Left colon (tissue), 2 donors: ENCODE measurements at places on chromosomes 7 and 10.

DNA sequence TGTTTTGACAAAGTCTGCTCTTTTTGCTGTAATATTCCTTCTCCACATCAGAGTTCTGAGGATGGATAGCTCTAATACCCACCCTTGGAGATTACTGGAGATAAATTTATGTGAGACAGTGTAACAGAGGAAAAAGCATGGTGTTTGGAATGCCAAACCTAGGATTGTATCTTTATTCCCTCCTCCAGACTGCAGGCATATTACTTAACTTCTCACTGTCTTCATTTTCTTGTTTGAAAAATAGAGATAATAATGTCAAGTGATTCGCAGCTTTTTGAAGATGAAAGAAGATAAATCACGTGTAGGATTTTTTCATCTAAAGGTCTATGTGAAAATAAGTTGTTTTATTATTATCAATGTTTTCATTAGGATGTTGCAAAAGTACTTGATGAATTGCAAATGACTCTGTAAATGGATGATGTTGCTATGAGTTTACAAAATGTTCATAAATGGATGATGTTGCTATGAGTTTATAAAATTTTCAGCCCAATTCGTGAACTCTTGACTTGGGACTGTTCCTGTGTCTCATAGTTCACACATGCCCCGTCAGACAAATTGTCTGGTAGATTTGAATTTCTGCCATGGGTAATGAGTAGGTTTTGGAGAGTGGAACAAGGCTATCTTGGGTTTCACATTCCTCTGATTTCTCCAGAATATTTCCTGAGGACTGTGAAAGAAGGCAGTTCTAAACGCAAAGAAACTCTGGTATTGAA is 113.1 kb upstream of the IGFBP3 start:
- DNase-seq: no peak

- DNase-seq: no peak
Observed at GRCh38 chr10:15265056-15265455, 96.6 kb upstream of the NMT2 start.

- DNase-seq: no peak
Observed at GRCh38 chr10:91536111-91536510, 96.8 kb downstream of the PPP1R3C start.

- no peak for DNase-seq
Observed at GRCh38 chr10:66192162-66192831, 733.5 kb upstream of the LRRTM3 start.

DNA sequence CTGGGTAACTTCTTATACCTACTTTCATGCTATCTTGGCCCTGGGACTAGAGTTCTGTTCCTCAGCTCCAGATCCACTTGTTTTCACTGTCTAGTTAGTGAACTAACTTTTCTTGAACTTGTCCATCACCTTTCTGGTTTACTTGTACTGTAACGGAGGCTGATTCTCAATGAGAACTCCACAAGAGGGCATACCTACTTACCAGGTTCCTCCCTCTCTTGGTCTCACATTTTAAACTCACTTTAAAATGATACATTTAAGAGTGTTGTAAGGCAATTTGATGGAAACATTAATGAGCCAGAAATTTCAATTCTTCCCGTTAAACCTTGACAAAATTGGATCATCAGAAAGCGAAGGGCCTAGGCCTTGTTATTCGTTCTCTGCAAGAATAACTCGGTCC is 111.6 kb downstream of the MAGI2 start:
- no peak for DNase-seq

DNA sequence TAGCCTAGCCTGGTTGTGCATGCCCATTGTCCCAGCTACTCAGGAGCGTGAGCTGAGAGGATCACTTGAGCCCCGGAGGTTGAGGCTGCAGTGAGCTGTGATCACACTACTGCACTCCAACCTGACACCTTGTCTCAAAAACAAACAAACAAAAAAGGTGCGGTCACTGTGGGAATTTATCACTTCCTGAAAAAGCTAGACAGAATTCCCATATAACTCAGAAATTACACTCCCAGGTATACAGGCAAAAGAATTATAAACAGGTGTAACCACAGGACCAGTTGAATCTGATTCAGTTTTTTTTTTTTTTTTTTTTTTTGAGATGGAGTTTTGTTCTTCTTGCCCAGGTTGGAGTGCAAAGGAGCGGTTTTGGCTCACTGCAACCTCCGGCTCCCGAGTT is 3.2 kb upstream of the OGDH start:
- DNase-seq: peak; percentile 11

- DNase-seq: no peak
Observed at GRCh38 chr10:72105710-72106109, 17.4 kb upstream of the SPOCK2 start.

- no peak for DNase-seq
Observed at GRCh38 chr10:104903433-104903832, 262.3 kb downstream of the SORCS3 start.

- DNase-seq: peak; percentile 88
Observed at GRCh38 chr7:98165827-98166667, 45.2 kb upstream of the BHLHA15 start.

DNA sequence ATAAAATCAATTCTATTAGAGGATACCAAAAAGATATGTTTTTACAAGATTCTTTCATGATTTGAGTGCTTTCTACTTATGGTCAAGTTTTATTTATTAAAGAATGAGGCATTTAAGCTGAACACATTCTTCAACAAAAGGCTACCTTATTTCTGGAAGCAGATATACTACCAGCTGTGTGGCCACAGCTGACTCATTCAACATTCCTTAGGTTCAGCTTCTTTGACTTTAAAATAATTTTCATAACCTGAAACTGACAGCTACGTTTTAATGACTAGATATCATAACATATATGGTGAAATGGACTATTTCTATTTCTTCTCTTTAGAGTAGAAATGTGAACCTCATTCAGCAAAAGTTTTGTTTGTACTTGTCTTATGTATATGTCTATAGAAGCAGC is 414.2 kb upstream of the SEMA3C start:
- DNase-seq: no peak

- no peak for DNase-seq
Observed at GRCh38 chr10:88428442-88428841, 154.7 kb downstream of the RNLS start.

GRCh38 chr10:75736151-75736640 is 304.8 kb downstream of the LRMDA start:
- DNase-seq: no peak

GRCh38 chr10:95819620-95820329 is 63.8 kb downstream of the ENTPD1 start:
- no peak for DNase-seq

DNA sequence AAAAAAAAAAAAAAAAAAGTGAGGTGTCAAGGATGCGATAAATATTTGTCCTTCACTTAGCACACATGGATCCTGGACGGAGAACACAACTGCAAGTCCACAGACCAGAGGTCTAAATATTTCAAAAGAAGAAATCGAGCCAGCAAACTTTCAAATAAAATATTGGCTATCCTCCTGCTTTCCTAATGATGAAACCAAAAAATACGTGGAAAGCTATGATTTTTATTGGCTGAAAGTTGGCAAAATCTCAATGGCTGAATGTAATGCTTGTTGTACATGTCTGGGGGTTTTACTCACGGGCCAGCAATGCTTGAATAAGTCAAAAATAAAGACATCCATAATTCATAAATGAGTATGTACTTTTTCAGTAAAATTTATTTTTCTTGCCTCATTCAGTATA is 19.0 kb upstream of the MGMT start:
- no peak for DNase-seq

GRCh38 chr7:189719-190118 is 2.7 kb upstream of the FAM20C start:
- no peak for DNase-seq

GRCh38 chr7:148723846-148724245 is 25.1 kb downstream of the CUL1 start:
- DNase-seq: no peak

- peak; percentile 49 for DNase-seq
Observed at GRCh38 chr7:124762611-124763143, 2.9 kb downstream of the GPR37 start.

GRCh38 chr10:95413588-95413987 is 122.8 kb upstream of the PDLIM1 start:
- DNase-seq: no peak

- DNase-seq: no peak
Observed at GRCh38 chr10:47442351-47442750, 41.6 kb downstream of the ANXA8 start.

DNA sequence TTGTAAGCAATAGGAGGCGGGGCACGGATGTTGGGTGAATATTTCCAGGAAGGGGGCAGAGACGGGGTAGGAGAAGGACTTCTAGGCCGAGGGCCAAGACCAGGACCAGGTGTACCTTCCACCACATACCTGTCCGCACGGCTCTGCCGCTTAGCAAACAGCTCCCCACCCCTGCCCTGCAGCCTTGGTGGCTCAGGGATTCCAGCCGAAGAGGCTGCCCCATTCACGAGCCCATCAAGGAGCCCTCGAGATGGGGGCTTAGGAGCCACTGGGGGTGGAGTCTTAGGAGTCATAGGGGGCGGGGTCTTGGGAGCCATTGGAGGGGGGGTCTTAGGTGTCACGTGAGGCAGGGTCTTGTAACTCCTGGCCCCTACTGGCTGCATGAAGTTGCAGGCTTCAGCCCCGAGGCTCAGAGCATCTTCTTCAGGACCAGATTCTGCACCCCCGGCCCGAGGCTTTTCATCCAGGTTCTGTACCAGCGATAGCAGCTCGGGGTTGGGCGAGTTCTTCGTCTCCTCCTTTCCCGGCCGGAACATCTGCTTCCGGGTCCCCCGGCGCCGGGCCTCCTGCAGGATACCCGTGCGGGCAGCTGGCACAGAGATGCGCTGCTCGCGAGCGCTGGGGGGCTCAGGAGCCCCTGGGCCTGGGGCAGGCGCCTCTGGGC is 6.1 kb upstream of the MYOZ1 start:
- DNase-seq: peak; percentile 61

DNA sequence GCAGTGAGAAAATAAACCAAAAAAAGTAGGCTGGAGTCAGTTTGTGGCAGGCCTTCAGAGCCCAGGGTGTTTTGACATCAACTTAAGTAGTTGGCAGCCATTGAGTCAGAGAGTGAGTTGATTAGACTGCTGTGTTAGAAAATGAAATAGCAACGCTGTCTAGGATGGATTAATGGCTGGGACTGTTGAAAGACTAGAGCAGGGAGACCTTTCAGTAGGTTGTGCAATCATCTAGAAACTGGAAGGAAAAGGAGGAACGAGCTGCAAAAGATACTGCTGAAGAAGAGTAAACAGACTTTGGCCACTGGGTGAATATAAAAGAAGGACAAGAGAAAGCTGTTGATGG is 28.6 kb upstream of the TRIL start:
- no peak for DNase-seq

DNA sequence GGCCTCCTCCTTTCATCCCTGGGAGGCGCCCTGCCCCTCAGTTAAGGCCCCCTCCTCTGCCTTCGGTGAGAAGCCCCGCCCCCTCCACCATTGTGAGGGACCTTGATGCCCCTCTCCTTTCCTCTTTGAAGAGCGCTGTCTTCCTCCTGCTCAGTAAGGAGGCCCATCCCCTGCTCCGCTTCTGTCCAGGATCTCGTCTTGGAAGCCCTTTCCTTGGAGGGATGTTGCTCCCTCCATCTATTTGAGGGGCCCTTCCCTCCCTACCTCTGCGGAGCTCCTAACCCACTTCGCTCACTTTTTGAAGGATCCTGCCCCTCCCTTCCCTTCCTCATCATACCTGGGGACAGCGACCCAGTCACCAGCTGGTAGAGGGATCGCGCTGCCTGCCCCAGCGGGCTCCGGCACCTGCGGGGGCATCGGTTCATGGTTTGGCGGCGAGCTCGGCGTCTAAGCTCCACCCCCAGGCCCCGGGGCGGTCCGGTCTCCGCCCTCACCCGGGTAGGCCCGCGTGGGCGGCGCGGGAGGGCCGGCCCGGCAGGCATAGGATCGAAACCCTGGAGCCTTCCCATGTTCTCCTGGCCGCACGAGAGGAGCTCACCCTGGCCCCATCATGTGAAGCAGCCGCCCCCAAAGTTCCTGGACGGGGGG is 4.1 kb downstream of the KCNIP2 start:
- peak; percentile 68 for DNase-seq

DNA sequence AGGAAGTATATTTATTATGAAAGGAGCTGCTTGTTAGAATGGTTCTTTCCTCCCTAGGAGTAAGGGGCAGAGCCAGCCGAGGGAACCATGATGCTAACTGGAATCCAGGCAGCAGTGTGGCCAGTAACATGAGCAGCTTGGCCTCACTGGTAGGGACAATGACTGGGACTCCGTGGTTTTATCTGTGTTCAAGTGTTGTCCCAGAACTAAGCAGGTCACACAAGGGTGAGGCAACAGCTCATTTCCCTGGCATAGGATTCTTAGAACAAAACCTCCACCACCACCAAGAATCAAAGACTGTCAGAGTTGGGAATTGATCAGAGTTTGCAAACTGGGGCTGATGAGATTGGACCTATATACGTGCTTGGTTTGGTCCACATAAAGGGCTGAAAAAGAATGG is 138.9 kb upstream of the COBL start:
- no peak for DNase-seq

- no peak for DNase-seq
Observed at GRCh38 chr7:68785036-68785435, 813.2 kb upstream of the AUTS2 start.

- no peak for DNase-seq
Observed at GRCh38 chr10:132617737-132618052, 80.1 kb downstream of the INPP5A start.

- no peak for DNase-seq
Observed at GRCh38 chr7:71386152-71386785, 254.3 kb downstream of the GALNT17 start.

GRCh38 chr10:100341953-100342626 is 4.9 kb upstream of the SCD start:
- DNase-seq: peak; percentile 64

GRCh38 chr10:125141860-125142484 is 18.4 kb downstream of the CTBP2 start:
- DNase-seq: no peak

DNA sequence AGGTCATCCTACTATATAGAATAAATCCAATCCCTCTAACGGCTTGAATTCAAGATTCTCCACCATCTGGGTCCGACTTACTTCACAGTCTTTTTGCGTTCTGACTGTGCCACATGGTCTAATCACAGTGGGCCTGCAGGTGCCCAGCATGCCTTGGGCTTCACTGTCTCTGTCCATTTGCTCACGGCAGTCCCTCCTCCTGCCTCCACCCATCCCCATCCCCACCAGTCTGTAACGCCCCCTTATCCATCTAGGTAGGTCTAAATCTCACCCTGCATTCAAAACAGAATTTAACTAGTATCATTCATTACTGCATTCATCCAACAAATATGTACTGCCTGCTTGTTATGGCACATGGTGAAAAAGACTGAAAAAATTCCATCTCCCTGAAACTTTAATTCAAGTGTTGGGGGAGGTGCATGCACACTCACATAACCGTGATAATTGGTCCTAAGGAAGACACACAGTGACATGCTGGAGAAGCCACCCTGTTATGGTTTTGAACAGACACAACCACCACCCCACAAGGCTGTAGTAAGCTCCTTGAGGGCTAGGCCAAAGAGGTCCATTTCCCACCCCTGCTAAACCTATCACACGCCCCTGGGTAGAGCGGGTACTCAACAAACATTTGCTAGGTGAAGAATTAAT is 24.2 kb downstream of the SORBS1 start:
- no peak for DNase-seq

DNA sequence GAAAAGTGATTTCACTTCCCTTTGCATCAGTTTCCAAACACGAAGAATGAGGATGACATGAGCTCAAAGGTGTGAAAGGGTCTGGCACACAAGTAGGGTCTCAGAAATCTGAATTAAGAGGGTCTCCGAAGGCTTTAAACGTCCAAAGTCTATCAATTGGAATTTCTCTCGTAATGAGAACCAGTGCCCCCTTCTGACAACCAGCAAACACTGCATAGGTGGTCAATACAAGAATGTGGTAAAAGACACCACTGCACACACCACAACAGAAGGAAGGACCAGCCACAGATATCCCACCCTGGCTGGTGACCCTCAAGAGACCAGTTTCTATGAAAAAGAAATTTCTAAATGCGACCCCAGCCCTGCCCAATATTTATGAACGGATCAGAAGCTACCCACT is 78.1 kb downstream of the CALN1 start:
- no peak for DNase-seq
